ENCODE measurements at places on chromosomes 2 and 18. TPM values are rescaled to one million over a fixed set of nuclear protein-coding genes. Genes with fewer than 3 reads are reported as not detected.

DNA sequence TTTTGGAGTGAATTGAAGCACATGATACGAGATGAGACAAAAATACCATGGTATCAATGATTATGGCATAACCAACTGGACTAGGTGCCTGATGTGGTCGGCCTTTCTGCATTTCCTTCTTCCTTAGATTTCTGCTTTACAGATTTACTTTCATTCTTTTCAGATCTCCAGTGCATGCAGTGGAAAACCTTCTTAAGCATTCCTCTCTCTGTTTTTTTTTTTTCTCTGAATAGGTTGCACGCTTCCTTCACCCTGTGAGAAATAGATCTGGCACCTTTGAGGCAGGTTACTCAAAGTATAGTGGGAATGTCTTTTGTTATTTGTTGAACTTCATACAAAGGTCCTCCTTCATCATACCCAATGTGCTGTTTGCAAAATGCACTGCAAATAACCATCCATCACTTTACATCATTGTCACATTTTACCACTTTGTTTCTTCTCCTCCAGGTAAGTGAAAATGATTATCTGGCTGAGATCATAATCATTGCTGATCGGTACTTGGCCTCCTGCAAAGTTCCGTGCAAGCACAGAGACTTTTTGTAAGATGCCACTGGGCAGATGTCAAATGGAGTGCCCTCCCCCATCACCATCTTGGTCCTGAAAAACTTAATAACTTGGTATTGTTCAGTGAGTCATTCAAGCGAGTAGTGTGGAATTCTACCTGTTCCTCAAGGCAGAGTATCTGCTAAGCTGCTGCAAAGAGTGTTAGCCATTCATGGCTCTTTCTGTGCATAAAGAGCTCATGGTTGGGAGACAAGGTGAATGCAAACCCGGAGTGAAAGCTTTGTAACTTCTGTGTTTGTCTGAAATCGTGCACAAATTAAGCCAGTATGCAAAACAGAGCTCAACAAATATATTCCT lies 30.0 kb upstream of the KLHL14 start:
- no peak for DNase-seq

GRCh38 chr18:74731097-74731496 lies 133.4 kb downstream of the ZNF407 start:
- no peak for DNase-seq

DNA sequence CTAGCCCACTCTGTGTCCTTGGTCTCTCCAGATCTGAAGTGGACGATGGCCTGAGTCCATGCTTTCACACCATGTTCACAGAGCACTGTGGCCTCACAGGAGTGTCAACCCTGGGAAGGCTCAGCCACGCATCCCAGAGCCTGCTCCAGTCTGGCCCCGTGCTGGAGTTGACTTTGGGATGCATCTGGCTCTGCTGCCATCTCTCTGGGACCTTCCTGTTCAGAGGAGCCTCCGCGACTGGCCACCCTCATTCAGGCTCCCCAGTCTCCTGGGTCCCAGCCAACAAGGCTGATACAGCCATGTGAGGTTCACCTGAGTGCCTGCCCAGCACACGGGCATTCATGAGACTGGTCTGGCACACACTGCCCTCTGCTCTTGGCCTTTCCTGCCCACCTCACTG lies 199.7 kb upstream of the RAB6C start:
- no peak for DNase-seq

DNA sequence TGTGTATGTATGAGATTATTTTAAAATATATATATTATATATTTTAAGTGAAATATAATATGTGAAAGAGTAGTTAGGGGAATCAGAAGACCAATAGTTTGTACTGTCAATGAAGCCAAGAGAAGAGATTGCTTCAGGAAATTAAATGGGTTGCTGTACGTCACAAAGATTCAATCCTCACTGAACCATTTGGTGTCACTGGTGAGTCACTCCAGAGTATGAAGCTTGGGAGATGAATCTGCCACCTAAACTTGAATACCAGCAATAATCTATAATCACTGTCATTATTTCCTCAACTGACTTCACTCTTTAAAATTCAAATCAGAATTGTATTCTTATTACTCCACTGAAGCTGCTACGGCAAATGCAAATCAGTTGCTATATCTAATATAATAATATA lies 41.9 kb upstream of the SCN9A start:
- no peak for DNase-seq

DNA sequence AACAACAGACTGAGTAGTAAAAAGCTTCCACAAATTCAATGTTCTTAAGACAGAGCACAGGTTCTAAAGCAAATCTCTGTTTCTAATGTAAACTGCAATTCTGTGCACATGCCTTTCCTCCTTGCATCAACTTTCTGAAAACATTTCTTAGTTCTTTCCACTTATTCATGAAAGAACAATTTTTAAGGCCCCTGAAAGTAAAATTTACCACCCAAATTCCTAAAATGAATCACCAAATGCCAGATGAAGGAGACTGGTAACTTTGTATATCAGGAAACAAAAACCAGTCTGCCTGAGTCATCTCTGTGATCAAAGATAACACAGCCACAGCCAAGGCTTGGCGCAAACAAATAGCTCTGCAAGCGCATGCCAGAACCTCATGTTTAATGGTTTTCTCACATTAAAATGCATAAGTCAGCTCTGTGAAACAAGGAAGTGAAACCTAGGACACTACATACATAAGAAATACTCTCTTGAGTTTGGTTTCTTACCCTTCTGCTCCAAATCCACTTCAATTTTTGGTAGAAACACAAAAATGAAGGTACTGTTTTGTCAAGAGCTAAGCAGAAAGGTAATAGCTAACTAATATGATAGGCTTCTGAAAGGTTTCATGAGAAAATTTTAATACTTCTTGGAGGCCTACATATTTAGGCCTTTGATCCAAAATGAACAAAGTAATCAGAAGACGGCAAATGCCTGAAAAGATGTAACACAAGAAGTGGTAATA lies 169.4 kb downstream of the THADA start:
- peak; percentile 35 for DNase-seq

- DNase-seq: no peak
Observed at GRCh38 chr18:35775887-35776286, 194.3 kb downstream of the GALNT1 start.

GRCh38 chr2:138516030-138516704 lies 14.6 kb downstream of the SPOPL start:
- no peak for DNase-seq

The PROC gene
- polyA plus RNA-seq: 0.16 TPM

The SPAST gene
- polyA plus RNA-seq: 7.3 TPM

The NTSR2 gene
- polyA plus RNA-seq: not detected
